Thoracic aorta (tissue), 2 donors: ENCODE measurements at places on chromosomes 11 and 22. TPM values are rescaled to one million over a fixed set of nuclear protein-coding genes. Genes with fewer than 3 reads are reported as not detected.

SPDYC gene
- total RNA-seq, result not detected

SDHAF2 gene
- 43.2 TPM for total RNA-seq

PANX3 gene
- not detected for total RNA-seq

MAJIN gene
- not detected for total RNA-seq

C22orf42 gene
- total RNA-seq, result not detected

CNTF gene
- total RNA-seq, result 4.7 TPM

GDPD4 gene
- total RNA-seq, result not detected

DNA sequence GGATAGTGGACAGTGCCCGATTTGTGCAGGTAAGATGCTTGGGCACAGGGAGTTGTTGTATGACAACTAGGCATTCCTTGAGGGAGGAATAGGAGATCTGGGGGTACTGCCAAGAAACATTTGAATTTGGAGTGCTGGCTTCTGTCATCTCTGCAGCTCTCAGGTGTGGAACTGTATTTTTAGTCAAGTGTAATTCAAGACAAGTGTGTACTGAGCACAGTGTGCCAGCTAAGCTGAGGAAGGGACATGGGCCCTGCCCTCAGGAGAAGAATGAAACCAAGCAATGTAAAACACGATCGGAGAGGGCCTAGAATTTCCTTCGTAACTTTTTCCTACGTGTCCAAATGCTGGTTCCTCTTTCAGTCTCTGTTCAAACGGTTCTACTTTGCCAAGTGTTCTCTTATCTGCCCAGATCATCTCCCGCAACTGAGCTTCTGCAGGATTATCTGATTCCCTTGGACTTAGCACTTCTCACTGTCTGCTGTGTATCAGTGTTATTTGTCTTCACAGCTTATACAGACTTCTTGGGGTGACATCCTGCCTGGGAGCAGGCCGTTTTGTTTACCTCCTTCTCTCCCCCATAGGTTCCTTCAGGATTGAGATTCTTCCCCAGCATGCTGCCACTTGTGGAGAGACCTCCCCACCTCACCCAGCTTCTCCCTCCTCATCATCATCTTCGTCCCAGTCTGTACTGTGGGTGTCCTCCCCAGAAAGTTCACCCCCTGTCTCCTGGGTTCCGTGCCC, 27.6 kb downstream of the ART5 start:
- DNase-seq, result no peak

DNA sequence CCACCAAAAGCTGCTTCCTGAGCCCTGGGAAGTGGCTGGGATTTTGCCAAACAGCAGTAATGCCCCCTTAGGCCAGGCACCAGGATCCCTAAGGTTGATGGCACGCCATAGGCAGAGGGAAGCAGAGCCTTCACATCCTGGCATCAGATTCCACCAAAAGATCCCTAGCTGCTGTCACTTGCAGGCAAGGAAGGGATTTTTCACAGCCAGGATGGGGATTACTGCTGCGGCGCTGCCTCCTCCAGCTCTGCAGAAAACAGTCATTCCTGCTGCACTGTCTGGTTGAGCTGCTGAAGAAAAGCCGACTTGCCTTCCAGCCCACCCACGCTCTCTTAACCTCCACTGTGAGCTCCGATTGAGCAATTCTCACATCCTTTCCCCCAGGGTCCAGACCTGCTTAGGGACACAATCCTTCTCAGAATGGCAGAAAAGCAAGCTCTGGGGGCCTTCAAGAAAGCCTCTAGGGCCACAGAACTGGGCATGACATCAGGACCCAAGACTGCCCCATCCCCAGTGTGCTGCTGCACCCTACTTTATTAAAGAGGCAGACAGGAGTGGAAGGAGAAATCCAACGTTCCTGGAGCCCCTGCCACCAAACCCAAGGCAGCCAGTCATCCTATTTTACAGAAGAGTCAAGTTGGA, 19.9 kb downstream of the SYN3 start:
- DNase-seq, result no peak

DNA sequence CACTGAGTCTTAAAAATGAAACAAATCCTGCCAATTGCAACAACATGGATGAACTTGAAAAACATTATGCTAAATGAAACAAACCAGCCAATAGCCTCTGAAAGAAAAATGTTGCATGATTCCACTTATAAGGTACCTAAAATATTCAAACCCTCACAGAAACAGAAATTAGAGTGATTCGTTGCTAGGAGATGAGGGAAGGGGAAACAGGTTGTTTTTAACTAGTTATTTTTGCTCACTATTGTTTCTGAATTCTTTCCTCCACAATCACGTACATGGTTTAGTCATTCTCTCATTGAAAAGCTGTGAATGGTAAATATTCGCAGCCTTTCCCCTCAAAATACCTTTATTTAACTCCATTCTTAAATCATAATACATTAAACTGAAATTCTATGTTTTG, 14.0 kb upstream of the TYR start:
- no peak for DNase-seq

- DNase-seq, result no peak
Observed at GRCh38 chr11:124194293-124195188, 11.4 kb downstream of the OR10D3 start.

DNA sequence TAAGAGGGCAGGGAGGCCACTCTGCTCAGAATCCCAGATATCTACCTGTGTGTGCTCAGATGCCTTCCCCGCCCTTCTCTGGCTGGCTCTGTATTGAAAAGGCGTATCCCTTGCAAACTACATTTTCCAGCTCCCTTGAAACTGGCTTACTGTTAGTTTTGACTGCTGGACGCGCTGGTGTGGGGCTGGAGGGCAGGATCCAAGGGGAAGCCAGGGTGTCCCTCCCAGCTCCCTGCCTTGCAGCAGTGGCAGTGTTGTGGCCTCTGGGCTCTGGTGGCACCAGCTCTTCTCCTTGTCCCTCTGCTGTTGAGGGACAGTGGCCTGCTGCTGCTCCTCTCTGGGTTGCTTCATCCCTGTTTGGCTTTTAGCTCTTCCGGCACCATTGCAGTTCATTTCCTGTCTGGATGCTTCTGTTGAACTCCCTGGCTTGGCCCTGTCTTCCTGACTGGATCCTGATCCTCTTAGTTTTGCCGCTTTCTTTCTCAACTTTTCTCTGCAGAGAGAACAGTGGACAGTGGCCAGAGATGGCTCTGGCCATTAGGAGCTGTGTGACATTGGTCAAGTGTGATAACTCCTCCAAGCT, 107.1 kb upstream of the PARVA start:
- no peak for DNase-seq

- DNase-seq, result no peak
Observed at GRCh38 chr22:27880778-27881394, 38.2 kb downstream of the PITPNB start.

DNA sequence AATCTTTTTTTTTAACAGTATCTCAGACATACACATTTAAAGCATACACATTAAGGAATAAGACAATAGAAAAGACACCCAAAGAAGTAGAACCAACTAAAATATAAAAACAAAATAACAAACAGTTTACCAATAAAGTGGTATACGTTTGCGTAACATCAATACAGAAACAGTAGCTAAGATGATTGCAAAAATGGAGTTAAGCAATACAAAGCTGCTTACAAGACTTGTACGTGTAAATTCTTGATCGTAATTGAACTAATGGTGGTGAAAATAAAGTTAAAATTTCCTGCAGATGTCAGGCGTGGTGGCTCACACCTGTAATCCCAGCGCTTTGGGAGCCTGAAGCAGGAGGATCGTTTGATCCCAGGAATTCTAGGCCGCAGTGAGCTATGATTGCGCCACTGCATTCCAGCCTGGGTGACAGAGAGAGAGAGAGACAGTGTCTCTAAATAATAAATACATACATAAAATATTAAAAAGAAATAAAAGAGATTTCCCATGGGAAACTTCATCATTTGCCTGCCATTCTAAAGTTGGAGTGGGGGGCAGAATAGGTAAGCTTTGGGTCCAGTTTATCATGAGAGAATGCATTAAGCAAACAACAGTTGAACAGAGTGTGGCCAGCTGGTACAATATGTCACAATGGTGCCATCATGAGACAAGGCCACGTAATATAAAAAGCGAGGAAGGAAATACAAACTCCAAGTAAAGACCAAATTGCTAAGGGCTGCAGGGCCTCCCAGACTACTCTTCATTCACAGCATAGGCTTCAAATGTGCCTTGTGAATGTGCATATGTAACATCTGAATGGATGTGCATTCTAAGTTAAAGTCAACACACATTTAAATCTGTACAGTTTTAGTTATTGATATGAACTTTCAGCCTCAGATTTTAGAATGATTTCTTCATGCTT, 38.9 kb upstream of the EED start:
- DNase-seq, result no peak

DNA sequence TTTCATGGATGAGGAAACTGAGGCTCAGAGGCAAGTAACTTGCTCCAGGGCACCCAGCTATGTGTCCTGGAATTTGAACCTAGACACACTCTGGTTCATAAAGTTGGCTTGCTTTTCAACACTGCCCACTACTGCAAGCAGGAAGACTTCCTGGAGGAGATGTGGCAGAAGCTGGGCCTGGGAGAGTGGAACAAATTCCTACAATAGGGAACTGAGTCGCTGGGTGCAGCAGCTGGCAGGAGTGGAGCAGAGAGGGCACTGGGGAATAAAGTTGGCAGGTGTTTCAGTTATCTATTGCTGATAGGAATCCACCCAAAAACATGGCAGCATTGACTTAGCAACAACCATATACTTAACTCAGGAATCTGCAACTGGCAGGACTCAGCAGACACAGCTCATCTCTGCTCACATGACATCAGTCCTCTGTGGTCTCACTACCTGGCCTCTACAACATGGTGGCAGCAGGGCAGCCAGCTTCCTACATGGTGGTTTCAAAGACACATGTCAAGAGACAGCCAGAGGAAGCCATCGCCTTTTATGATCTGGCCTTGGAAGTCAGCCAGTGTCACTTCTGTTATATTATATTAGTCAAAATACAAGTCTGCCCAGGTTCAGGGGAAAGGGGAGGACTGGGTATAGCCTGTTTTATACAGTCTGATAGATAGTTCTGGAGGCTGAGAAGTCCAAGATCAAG, 10.6 kb upstream of the CARD10 start:
- no peak for DNase-seq

GRCh38 chr11:70615036-70615875, 216.9 kb downstream of the CTTN start:
- DNase-seq, result no peak

- no peak for DNase-seq
Observed at GRCh38 chr22:36356708-36357624, 30.8 kb downstream of the MYH9 start.

GRCh38 chr11:25993016-25993415, 338.9 kb upstream of the ANO3 start:
- no peak for DNase-seq
